GM10248 (cell line): ENCODE measurements at places on chromosomes 13 and 19.

GRCh38 chr13:65057986-65058385, 2172.2 kb downstream of the PCDH9 start:
- no peak for DNase-seq

DNA sequence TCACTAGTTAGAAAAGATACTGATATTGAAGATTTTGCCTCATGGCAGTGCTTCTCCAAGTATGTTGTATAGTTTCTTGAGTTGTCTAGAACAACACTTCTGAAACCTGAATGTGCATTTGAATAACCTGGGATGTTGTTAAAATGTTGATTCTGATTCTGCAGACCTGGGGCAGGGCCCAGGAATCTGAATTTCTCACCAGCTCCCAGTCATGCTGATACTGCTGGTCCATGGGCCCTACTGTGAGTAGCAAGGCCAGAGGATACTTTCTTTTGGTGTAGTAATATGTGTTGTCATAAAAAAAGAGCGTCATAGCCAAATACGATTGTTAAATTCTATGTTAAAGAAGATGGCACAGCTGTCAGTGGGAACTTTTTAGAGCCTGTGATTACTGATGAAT, 41.6 kb upstream of the C1QTNF9 start:
- no peak for DNase-seq

DNA sequence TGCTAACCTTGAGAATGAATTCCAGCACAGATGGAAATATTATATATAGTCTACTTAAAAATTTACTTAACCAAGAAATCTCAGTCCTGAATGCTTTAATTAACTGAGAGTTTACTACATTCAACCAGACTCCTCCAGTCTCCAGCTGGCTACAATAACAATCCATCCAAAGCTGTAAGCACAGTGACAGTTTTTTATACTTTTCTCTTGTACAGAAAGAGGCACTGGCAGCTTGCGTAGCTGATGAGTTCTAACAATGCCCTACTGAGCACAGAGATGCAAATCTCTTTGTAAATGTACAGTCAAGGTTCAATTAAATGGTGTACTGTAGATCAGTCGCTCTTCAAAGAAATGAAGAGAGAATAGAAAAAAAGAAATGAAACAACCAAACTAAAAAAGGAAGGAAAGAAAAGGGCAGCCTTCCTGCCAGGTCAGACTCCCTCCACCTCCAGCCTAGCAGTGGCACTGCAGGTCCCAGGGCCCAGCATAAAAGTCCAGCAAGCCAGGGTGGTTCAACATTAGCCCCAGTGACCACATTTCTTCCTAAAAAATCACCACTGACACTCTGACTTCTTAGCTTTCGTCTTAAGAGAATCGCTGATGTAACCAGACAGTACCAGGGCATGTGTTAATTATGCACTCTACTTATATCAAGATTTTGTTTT, 88.4 kb downstream of the SACS start:
- no peak for DNase-seq

- DNase-seq = no peak
Observed at GRCh38 chr13:31891472-31891871, 140.1 kb upstream of the FRY start.

DNA sequence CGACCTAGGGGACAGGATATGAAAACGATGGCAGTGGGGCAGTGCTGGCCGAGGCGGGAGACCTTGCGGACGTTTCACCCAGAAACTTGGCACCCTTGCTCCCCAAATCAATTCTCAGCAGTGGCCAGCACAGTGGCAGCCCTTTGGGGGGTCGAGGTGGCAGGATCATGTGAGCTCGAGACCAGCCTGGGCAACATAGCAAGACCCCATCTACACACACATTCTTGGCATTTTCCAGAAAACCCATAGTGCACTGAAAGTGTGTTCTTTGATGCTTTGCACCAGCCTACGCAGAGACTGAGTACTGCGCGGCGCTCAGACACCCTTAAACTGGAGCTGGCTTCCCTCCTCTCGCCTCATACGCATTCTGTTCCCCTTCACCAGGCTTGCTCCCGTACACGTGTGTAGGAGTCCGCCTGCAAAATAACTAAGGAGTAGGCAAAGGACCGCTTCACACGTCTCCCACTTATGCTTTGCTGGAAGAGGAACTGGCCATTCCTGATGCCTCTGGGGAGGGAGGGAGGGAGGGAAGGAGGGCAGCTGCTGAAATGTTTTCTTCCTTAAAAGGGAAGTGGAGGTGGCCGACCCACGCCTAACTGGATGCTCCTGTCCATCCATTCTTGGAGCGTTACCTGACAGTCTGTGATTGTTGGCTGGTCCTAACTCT, 23.5 kb upstream of the MIER2 start:
- no peak for DNase-seq

DNA sequence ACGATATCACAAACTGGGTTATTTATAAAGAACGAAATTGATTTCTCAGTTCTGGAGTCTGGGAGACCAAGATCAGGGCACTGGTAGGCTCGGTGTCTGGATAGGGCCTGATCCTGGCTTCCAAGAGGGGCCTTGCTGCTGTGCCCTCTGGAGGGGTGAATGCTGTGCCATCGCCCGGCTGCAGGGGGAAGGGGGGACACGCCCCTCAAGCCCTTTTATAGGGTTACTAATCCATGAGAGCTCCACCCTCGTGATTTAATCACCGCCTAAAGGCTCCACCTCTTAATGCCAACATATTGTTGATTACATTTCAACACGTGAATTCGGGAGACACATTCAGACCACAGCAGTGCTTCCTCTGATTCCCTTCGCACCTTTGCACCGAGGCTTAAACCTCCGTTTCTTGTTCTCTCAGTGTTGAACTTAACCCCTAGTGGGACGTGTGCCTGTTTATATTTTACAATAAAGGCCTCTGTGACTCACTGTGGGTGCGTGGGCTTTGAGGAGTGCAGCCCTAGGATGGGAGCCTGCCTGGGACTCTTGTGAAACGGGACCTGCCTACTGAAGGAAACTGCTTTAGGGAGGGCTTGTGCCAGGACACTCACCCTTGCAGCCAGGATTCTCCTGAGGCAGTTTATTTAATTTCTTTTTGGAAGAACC, 52.4 kb upstream of the SPATA13 start:
- DNase-seq = no peak

GRCh38 chr13:94880463-94880862, 168.1 kb upstream of the SOX21 start:
- no peak for DNase-seq

DNA sequence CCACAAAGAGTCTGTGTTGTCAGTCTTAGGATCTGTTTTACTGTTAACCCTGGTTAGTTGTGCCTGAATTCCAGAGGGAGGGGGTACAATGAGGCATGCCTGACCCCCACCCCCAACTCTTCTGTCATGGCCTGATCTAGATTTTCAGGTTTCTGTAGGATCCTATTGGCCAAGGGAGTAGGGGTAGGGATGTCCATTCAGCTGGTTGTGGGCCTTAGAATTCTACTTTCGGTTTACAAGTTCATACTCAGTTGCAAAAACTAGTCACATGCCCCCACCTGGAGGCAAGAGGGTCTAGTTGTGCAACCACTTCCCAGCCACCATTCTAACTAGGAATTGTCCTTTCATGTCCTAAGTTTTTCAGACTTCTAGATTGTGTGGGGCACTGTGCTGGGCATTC, 94.3 kb upstream of the MBNL2 start:
- DNase-seq = no peak

GRCh38 chr19:18626906-18627305, 9.9 kb upstream of the KLHL26 start:
- DNase-seq = no peak

GRCh38 chr13:51849145-51850101, 4.4 kb upstream of the TMEM272 start:
- peak; percentile 59 for DNase-seq
